SIG-M5 (cell line): ENCODE measurements at places on chromosomes 2 and 18.

- DNase-seq = no peak
Measured at GRCh38 chr2:160141912-160142311, 58.2 kb downstream of the ITGB6 start.

GRCh38 chr2:199933466-199933865, 21.8 kb downstream of the TYW5 start:
- no peak for DNase-seq

DNA sequence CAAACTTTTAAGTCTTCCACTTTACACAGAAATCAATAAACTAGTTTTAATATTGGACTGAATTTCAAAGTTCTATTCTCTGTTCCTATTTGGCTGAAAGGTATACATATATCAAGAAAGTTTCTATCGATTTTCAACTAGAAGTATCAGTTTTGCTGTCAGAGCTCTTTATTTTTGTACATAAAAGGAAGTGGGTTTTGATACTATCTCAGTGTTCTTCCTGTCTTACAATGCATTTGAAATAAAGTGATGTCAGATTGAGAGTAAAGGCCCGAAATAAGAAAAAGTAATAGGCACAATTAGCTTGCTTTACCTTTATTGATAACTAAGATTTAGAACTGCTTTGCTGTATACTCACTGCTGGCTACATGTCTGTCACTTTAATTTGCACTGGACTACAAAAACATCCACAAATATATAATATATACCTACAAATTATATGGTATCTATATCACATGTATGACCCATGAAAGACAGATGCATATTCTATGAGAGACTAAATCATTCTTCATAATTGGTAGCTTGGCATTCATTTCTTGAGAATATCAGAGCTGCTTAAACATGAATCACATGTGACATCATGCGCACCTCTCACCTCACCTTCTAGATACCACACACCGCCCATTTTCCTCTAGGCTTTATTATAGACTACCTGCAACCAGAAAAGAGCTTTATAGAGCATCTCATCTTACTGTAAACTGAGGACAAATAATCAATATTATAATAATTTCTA, 83.6 kb downstream of the ASXL2 start:
- no peak for DNase-seq

- DNase-seq = no peak
Measured at GRCh38 chr18:12860530-12860929, 23.5 kb downstream of the PTPN2 start.

GRCh38 chr18:2538236-2538635, 33.1 kb downstream of the METTL4 start:
- DNase-seq = no peak

- DNase-seq = no peak
Measured at GRCh38 chr2:231524477-231525247, 5.6 kb downstream of the NMUR1 start.

- DNase-seq = no peak
Measured at GRCh38 chr2:25042321-25043240, 705 bp downstream of the EFR3B start.

GRCh38 chr2:127096718-127097470, 10.1 kb downstream of the BIN1 start:
- no peak for DNase-seq

- DNase-seq = no peak
Measured at GRCh38 chr18:6021306-6022073, 126.2 kb upstream of the TMEM200C start.

DNA sequence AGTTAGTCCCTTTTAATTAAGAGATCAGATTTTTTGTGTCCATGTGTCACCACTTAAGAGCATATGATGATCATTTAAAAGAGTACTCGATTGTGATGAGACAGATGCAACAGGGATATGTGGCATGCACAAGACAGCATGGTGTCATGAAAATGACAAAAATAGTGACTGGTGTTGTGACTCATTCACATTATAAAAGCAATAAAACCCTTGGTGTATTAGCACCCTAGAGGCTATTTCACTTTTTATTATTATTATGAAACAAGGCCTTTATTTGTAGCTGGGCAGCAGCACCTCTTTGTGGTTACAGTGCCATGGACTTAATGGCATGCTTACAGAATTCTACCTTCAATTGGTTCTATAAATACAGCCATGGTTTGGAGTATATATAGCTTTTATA, 1296.0 kb upstream of the ZEB2 start:
- no peak for DNase-seq
